H9 (cell line): ENCODE measurements at places on chromosomes 7 and 10. TPM values are rescaled to one million over a fixed set of nuclear protein-coding genes. Genes with fewer than 3 reads are reported as not detected.

Gene POLL
- 30.4 and 30.8 TPM in 2 replicates for total RNA-seq

DNA sequence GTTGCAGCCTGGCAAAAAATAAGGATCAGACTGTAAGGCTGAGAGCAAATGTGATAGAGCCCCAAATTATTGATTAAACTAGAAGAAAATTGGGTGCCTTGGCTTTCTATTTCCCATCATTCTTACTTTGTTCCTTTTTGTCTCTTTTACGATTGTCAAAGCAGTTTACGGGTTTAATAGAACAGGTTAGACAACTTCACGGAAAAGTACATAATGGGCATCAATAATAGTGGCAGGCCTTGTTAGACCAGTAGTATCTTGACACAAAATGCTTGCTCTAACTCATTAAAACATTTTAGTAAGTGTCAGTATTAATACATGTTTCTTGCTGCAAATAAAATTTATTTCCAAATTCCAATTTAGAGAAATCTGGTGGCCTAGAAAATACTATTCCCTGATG lies 14.5 kb upstream of the GGCT start:
- no peaks in the 10 kb centered on the region for H3K36me3 ChIP-seq
- no peaks in the 10 kb centered on the region for H3K27me3 ChIP-seq
- no peak overlapping the region for H3K4me3 ChIP-seq
- no peak for DNase-seq
- H3K4me1 ChIP-seq: no peaks in the 10 kb centered on the region; the same call in 1 of the 2 replicates

DNA sequence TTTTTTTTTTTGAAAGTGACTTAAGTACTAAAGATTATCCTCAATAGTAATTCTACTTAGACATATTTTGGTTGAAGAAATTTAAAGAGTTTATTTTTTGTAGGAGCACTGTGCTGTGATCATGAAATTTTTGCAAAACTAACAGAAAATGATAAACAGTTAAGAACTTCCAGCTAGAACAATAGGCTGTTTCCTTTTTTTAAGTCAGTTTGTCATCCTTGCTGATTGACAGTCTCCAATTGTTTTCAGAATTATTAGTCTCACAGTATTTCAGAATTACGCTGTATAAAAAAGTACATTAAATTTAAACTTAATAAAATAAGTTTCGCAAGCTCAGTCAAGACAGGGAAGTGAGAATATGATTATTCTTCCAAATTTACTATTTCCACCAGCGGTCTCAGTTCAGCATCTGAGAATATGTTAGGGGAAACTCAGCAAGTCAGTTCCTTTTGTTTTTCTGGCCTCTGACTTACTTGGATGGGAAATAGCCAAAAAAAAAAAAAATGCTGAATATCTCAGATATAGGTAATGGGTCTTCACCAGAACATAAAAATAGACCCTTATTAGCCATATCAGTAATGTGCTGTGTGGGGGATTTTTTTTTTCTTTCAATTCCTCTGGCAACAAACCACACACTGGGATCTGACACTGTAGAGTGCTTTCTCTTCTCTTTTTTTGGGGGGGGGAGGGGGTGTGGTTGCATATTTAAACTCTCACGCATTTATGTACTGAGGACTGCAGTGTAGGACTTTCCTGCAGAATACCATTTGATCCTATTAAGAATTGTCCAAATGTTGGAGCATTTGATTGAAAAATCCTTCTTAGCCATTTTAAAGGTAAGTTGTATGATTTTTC lies at the start of gene CD36:
CD36 (plus strand) TSS at position 732 of the 855 bp plus-strand sequence. CDS start 8,099 bp downstream, outside the sequence.
- no peak for DNase-seq
- no peaks in the 10 kb centered on the region for H3K4me1 ChIP-seq
- H3K27me3 ChIP-seq: no peaks in the 10 kb centered on the region
- H3K4me3 ChIP-seq: no peak within 1 kb of the TSS
- H3K36me3 ChIP-seq: no peaks in the 10 kb centered on the region

DNA sequence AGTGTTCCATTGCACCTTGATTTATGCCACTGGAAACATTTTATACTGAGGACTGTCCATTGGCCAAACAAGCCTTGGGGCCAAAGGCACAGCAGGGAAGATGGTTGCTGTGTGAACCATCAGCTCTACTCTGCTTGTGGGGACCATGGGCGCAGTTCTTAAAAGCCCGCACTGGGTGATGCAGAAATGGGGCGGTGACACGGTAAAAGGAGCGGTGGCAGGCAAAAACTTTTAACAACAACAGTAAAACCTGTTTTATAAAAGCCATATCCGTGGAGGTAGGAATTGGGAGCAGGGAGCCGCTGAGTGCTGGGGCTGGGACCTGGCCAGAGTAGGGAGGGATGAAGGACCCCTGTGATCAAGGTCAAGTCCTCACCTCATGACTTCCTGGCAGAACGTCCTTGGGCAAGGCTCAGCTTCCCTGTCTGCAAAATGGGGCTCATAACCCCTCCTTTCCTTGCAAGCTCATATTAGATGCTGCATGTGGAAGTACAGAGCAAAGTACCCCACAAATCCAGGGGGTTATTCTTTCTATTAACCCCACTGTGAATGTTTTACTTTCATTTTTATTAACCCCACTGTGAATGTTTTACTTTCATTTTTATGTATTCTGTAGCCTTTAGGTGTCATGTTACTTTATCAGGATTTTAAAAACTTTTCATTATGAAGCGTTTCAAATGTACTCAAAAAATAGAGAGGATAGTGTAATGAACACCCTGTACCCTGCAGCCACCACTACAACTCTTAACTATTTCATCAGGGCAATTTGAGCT lies 78.3 kb downstream of the GRK5 start:
- H3K4me3 ChIP-seq: no peak overlapping the region
- H3K27me3 ChIP-seq: no peaks in the 10 kb centered on the region
- no peak overlapping the region for H3K27ac ChIP-seq
- no peaks in the 10 kb centered on the region; the same call in 1 of the 2 replicates for H3K4me1 ChIP-seq
